ENCODE measurements at places on chromosomes 1 and 21.

DNA sequence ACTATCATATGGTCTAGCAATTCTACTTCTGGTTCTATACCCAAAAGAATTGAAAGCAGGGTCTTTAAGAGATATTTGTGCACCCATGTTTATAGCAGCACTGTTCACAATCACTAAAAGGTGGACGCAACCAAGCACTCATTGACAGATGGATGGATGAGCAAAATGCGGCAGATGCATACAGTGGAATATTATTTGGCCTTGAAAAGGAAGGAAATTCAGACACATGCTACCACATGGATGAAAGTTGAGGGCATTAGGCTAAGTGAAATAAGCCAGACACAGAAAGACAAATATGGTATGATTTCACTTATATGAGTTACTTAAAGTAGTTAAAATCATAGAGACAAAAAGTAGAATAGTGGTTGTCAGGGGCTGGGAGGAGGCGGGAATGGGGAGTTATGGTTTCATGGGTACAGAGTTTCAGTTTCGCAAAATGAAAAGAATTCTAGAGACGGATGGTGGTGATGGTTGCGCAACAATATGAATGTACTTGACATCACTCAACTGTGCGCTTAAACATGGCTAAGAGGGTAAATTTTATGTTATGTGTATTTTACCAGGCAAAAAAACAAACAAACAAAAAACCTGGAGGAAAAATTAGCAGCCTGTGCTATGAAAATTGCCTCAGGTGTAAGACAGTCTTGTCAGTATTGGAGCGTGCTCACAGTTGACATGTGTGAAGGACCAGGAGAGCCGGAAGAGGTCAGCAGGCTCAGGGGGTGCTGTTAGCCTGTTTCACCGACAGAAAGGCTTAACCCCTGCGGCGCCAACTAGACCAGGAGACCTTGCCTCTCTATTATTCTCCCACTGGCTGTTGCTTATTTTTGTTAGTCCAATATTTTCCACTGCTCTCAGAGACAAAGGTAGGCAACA lies 26.5 kb downstream of the CD247 start:
- no peak for DNase-seq

- DNase-seq, result no peak
Observed at GRCh38 chr1:220556641-220557040, 28.7 kb downstream of the MARK1 start.

GRCh38 chr1:181255270-181255929 lies 166.9 kb downstream of the IER5 start:
- peak; percentile 97 for DNase-seq

DNA sequence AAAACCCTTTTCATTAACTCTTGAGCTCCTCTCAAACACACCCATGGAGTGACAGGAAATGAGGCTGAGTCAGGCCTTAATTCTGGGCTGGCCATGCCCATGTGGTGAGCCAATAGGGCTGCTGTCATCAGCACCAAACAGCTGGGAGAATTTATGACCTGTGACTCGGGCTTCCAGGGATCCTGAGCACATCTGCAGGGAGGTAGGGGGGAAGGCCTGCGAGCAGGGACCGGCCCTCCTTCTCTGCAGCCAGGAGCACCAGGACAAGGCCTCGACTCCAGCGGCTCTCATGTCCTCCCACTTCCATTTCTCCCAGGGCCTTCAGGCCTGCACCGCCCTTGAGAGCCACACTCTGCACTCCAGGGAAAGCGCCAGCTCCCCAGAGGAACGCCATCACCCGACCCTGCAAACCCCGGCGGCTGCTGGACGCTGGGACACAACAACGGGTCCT lies 14.6 kb downstream of the RIPK4 start:
- peak; percentile 95 for DNase-seq
